AG10803 (cell line): ENCODE measurements at places on chromosomes 6 and 20.
A peak's percentile ranks its signal among the peaks of the same experiment; 100 is the strongest.

DNA sequence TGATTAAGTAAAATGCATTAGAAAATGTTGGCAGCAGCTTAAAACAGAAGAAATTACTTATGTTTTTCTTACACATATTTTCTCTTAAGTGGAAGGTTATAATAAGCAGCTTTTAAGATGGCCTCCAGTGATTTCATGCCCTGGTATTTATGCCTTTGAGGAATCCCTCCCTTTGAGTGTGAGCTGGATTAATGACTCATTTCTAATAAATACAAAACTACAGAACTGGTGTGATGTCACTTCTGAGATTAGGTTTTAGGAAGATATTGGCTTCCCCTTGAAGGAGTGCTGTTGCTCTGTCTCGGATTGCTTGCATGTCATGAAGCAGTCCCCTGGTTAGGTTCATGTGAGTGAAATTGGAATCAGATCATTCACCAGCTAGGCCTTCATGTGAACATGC is 143.2 kb upstream of the EPHA7 start:
- no peak for DNase-seq

GRCh38 chr6:14277405-14277930 is 159.9 kb downstream of the CD83 start:
- no peak for DNase-seq

- DNase-seq, result no peak
Measured at GRCh38 chr20:36126836-36127527, 27.6 kb upstream of the EPB41L1 start.

DNA sequence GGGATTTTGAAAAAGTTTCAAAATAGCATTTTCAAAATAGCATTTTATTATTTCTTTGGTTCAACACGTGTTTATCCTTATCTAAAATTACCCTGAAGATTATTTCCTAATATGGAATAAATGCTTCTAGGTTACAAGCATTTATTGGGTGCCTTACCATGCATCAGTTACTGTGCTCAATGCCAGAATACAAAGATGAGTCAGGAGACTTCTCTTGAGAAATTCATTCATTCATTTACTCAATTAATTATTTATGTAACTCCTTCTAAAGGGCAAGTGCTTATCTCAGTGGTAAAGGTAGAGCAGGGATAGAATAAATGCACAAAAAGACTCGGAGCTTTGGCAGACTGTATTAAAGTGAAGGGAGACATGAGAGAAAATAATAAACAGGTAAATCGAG is 150.1 kb upstream of the PDE7B start:
- DNase-seq, result no peak

DNA sequence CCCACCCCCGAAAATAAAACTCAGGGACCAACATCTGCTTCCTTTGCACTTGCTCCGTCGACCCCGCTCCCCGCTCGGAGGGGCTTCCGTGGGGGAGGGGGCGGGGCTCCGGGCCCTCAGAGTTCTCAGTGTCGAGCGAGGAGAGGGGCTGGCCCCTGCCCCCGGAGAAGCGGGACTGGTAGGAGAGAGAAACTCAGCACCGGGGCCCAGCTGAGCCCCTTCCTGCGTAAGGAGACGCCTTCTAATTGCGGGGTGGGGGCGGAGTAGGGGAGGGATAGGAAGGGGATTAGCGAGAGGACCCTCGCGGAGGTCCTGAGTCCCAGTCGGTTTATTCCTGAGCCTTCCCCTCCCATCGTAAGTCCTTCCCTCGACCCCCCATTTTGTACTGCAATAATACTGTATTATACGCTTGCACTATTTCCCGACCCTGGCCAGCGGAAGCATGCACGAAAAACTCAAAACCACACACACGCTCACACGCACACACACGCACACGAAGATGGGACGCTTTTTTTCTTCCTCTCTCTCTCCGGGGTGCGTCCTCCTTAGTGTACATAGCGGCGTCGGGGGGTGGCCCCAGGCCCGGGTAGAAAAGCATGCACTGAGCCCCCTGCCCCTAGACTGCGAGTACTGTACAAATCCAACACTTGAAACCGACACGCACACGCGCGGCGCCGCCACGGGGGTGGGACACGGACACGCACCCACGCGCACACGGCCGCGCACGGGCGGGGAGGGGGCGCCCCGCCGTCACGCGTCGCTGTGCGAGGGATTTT is 22.1 kb upstream of the SLC22A7 start:
- DNase-seq, result peak; percentile 15

DNA sequence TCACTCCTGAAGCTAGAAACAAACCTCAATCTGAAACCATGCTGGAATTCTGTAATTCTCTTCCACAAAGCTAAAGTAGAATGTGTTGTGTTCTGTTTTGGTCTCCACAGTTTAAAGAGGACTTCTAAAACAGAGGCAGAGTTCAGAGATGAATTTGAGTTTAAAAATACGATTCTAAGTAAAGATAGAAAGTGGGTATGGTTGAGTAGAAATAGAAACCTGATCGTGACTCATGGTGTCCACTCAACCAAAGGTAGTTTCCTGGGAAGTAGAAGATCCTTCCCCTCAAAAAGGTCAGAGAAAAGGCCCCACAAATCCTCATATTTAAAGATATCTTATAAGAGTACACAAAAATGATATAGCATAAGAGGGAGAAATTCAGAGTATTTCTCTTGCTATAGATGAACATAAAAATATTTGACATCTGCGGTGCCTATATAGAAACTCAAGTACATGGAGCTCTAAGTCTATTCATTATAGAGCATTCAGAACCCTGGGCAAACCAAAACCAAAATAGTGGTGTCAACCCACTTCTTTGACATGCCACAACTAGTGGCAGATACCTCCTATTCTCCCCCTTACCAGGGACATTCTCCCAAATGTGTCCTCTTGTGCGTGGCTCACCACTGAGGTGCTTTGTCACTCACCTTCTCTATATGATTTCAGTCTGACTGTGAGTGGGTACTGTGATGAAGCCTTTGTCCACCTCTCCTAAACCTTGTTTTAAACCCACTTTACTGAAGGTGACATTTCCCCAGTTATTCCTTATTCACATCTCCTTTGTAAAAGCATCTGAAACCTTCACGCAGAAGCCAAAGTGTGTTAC is 84.5 kb downstream of the PLCB1 start:
- no peak for DNase-seq

- DNase-seq, result peak; percentile 42
Measured at GRCh38 chr6:16243055-16243454, 4.7 kb downstream of the GMPR start.

- DNase-seq, result peak; percentile 72
Measured at GRCh38 chr6:19812512-19813119, 24.6 kb upstream of the ID4 start.

GRCh38 chr6:45613656-45614055 is 235.9 kb upstream of the SUPT3H start:
- peak; percentile 90 for DNase-seq
